Fibroblast of skin of right quadriceps (primary cell): ENCODE measurements at places on chromosomes 12 and 14.

- no peak for DNase-seq
These were observed 22.5 kb upstream of the CDKN3 start for GRCh38 chr14:54374117-54374884.

DNA sequence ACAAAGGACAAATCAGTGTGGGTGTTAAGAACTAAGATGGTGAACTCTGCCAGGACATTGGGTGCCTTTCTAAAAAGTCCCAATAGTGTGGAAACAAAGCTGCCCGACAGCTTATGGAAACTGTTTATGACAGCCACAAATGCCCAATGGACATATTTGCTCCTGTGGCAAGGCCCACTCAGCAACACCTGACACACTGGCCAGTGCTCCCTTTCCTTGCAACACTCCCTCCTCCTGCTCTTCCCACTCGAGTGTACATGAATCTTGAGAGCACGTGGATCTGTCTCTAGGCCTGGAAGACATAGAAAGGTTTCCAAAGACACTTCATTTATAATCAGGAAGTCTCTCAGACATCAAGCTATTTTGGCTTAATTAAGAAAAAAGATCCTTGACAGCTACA is 14.2 kb upstream of the LRIG3 start:
- DNase-seq: no peak

DNA sequence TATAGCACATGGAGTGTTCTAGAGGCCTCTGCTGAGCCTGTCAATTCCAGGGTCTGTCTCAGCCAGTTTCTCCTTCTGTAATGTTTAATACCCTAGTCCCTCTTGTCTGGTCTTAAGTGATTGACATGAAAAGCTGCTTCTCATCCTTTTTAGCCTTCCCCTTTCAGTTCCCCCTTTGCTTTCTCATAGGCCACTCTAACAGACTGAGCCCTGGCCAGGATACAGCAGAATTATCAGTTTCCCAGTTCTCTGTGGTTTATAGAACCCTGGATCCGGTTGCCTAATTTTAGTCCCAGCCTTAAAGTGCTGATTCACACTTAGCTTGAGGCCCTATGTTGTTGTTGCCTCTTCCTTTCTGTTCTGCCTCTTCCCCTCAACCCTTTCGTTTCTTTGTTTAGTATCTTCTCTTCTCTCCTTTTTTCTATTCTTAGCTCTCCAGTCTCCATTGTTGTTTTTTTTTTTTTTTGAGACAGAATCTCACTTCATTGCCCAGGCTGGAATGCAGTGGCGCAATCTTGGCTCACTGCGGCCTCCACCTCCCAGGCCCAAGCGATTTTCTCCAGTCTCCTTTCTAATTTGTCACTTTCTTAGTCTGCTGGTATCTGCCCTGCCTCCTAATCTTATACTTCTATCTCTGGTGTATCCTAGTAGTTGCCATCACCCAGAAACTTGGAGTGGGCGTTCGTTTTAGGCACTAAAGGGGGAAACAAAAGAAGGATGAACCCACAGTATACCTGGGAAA is 2.9 kb upstream of the BIN2 start:
- DNase-seq: peak; percentile 76

GRCh38 chr14:97029800-97030199 is 232.6 kb downstream of the VRK1 start:
- DNase-seq: no peak

DNA sequence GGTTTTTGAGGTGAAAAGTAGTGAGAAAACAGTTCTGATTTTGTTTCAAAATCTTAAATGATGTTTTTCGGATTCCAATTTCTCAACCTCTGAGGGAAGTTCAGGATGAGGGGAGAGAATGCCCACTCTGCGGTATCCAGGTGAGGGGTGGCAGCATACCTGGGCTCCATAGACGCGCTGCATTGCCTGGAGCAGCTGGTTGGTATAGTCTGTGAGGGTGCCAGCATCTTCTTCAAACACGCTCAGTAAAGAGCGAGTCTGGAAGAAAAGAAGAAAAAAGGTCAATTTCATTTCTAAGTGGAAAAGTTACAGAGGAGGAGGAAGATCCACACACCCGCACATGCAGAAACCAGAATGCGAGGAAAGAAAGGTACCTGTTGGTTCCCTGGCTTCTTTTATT is 7.0 kb downstream of the APPL2 start:
- no peak for DNase-seq
